ENCODE measurements at places on chromosomes 7 and 10.

DNA sequence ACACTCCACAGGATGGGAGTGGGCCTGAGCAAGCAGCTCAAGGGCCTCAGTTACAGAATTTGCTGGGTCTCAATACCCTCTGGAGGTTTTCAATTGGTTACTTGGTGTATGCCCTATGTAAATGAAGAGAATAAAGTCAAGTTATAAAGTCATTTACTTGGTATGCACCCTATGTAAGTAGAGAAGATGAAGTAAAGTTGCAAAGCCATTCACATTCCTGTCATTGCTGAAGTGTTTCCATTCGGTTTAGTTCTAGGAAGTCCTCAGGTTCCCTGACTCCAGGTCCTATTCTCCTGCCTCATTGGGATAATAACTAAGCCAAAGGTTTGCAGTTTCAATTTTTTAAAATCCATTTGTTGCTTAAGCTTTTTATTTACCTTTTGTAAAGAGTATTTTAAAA lies 272.6 kb upstream of the NPSR1 start:
- DNase-seq: no peak

DNA sequence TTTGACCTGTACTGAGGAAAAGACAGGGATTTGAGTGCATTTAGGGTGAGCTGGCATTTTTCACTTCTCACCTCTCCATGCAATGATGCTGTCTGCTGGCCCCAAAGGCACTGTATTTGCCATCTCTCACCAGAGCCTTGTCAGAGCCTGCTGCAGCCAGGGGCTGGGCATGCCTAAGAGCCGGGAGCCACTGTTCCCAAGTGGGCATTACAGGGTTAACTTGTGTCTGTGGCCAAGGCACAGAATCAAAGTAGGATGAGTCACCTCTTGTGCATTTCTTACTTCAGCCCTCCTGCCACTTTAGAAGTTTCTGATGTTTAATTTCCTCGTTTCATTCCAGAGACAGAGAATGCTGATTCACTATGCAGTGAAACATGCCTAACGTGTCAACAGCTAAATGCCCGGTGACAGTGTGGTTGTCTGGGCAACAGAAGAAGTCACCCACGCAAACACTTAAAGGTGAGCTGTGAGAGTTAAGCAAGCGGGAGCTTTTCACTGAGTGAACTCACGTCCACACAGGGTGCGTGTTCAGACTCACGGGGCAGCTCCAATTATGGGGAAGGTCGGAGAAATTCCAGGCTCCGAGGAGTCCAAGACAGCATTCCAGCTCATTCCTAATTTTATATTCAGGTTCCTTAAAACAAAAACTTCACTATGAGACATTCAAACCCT lies 57.1 kb upstream of the IGFBP3 start:
- DNase-seq: peak; percentile 88

- DNase-seq: no peak
These were observed 442 bp downstream of the CYP26C1 start for GRCh38 chr10:93060887-93061593.

GRCh38 chr10:987620-987869 lies 689 bp upstream of the GTPBP4 start:
- no peak for DNase-seq

- DNase-seq: no peak
These were observed 69.4 kb downstream of the LRRN3 start for GRCh38 chr7:111160297-111160696.

- DNase-seq: no peak
These were observed 11.6 kb downstream of the FRG2B start for GRCh38 chr10:133614830-133615580.

DNA sequence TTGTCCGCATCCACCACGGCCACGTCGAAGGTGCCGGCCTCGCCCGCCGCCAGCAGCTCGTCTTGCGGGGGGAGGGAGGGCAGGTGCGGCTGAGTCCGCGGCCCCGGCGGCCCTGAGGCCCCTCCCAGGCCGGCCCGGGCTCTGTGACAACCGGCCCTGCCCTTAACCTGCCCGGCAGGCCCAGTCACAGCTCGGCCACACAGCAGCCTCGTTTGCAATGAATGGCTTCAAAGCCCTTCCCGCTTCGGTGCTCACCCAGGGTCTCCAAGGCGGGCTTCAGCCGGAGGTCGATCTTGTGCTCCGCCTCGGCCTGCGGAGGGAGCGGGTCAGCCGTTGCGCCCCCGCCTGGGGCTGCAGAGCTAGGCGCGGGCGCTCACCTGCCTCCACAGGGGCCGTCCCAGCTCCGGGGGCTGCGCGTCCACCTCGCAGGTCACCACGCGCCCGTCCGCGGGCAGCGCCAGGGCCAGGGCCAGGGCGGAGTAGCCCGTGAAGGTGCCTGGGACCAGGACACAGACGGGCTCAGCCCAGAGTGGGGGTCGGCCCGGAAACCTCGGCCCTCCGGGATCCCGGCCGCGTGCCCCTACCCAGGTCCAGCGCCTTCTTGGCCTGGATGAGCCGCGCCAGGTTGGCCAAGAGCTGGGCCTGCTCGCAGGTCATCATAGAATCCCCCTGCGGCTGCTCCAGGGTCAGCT lies 928 bp downstream of the COMTD1 start:
- no peak for DNase-seq

DNA sequence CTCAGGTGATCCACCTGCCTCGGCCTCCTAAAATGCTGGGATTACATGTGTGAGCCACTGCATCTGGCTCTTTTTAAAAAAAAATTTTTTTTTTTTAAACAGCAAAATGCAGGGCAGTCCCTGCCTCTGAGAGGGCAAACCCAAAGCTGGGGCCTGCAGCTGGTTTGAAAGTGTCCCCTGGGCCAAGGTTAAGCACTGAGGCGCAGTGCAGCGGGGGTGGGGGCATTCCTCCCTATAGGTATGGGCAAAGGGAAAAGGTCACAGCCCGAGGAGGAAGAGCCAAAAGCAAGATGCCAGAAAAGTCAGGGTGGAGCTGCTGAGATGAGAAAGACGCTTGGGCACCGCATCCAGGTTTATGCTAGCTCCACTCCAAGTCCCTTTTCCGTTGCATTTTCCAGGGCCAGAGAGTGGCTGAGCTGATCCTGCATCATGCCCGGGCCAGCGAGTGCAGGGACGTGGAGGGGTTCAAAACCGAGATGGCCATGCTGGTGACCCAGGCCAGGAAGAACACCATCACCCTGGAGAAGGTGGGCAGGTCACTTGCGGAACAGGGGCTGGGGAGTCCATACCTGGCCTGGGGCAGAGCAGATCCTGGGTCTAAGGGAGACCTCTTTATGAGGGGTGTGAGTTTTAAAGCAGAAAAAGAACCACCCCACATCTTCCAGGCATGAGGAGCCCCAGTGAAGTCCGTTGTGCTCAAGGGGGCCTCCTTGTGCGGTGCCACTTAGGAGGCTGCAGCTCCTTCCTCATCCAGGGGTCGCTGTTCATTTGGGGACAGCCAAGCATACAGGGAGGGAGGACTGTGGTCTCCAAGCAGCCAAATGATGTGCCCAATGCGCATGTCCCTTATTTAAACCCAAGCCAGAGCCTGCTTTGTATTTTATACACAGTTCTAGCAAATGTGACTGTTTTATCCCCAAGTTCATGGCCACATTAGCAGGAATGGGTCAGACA lies 7.0 kb upstream of the NDUFB2 start:
- no peak for DNase-seq

DNA sequence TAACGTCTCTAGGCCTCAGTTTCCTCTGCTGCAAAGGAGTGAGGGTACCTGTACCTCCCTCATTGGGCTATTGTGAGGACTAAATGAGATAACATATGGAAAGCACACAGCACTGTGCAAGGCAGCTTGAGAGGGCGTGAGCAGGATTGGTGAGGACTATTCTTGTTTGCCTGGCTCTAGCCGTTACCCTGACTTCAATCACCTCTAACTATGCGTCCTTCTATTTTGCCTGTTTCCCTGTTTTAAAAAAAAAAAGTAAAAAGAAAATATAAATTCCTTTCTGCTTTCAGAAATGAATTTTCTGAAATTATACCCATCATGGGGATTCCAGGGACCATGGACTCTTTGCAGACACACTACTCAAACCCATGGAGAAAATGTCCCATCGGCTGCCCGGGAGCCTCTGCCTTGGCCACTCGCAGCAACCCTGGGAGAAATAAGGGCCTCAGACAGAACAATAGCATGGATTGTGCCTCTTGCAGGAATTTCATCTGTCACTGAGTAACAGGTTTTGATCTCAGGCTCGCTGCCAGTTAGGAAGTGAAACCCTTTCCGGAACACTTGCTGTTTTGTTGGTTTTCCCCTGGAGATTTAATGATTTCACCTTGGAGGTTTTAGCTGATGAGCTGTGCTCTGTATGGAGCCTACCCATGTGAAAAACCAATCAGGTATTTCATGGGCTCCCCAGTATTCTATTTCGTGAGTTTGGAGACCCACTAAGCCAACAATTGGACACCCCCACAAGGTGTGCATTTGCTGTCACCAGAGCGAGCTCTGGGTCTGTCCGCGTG lies 55.6 kb downstream of the STEAP1B start:
- DNase-seq: no peak

GRCh38 chr10:55163388-55163979 lies 362.5 kb upstream of the PCDH15 start:
- no peak for DNase-seq

DNA sequence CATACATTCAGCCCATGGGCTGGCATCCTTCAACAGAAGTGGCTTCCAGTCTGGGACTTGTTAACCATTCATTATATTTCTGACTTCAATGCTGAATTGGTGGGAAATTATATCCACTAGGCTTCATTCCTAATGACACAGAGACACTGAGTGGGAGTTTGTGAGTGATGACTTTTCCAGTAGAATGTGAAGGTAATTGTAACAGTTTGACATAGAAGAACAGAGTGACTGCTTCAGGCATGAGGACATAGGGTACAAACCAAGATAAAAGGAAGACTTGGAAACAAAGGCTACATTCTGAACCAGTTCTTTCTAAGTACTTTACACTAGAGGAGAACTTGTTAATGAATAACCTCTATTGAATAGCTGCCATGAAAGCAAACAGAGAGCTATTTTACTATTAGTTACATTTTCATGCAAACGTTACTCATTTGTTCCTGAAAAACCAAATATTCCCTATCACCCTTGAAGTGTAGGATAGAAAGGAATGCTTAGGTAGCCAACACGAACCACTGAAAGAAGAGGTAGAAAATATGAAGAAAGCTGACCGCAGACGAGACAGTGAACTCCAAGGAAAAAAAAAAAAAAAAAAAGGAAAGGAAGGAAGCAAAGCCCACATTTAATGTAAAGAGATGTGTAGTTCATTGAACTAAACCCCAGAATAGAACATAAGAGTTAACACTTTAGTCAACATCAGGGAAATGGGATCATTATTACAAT lies 237.0 kb upstream of the SEMA3C start:
- no peak for DNase-seq

- DNase-seq: no peak
These were observed 215.5 kb downstream of the ZNF33B start for GRCh38 chr10:42422911-42423310.

DNA sequence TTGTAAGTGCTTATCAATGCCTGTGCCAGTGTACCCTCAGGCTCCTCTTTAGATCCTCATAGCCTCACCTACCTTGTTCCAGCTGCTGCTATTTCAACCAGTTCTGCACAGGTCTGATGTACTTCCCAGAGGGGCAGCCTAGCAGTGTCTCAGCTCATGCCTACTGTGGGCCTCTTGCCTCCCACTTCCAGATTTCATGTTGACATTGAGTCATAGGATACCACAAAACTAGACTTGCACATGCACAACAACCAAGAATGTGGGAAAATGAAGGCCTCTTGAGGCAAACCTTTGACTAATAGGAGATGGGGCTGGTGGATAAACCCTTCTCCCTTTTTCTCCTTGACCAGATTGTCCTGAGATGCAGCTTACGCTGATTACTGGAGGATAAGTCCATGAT lies 31.0 kb downstream of the PON3 start:
- no peak for DNase-seq

DNA sequence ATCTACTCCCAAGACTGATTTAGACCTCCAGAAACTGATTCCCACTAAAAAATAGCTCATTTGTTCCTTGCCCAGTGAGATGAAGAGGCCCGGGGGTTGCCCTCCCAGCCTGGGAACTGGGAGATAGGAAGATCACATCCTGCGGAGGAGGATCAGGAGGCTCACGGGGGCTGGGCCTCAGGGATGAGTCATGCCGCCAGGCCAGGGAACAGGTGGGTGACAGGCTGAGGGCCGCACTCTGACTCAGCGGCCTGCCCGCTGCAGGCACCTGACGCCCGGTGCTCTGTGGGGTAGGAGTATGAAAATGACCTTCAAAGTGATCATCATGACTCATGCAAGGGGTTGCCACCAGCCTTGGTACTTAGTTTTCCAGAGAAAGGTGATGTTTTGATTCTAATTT lies 104.5 kb upstream of the ZPBP start:
- no peak for DNase-seq

- DNase-seq: peak; percentile 76
These were observed 778 bp upstream of the TRIM8 start for GRCh38 chr10:102643336-102644065.

DNA sequence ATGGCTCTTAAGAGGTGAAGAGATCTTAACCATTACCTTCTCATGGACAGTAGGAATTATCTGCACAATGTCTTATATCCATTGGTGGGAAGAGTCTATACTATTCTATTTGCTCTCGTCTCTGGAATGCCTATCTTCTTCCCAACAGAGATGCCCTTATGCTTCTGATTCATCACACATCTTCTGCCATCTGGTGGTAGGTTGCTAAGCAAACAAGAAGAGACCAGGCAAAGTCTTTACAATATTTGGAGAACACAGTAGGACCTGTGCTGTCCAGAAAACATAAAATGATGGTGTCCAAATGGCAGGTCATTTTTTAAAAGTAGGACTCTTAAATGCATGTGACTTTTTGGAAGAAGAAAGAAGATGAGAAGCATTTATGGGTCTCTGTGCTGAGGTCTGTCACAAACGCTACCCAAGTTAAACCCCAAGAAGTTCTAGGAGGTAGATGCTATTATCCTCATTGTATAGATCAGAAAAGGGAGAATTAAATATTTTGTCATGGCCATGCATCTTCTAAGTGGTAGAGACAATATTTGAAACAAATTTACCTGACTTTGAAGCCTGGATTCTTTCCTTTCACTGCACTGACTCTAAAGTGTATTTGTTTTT lies 67.8 kb upstream of the NXPH1 start:
- DNase-seq: no peak

DNA sequence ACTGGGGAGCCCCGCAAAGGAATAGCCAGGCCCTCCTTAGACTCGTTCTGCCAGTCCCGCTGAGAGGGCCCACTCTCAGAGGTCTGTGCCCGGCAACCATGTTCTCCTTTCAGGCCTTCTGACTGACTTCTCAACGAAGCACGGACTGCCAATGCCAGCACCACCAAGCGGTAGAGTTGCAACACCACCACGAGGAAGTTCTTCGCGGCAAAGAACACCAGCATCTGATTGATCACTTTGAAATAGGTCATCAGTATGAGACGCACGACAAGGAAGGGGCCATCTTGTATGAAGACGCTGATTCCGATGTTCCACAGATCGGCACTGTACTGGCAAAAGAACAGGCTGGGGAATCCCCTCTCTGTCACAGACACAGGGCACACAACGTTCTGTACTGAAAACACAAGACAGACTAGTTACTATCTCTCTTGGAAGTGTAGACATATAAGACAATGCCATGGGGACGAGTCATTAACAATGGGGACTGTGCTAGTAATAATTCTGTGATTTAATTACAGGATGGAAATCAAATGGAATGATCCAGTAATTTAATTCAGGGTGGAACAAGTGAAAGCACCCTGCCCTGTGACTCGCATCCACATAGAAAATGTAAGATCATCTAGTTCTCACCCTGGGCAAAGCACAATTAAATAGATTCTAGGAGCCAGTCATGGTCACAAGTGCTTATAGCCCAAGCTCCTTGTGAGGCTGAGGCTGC lies 42.7 kb downstream of the TMEM26 start:
- DNase-seq: no peak
